ENCODE measurements at places on chromosomes 2 and 18.
A peak's percentile ranks its signal among the peaks of the same experiment; 100 is the strongest.

DNA sequence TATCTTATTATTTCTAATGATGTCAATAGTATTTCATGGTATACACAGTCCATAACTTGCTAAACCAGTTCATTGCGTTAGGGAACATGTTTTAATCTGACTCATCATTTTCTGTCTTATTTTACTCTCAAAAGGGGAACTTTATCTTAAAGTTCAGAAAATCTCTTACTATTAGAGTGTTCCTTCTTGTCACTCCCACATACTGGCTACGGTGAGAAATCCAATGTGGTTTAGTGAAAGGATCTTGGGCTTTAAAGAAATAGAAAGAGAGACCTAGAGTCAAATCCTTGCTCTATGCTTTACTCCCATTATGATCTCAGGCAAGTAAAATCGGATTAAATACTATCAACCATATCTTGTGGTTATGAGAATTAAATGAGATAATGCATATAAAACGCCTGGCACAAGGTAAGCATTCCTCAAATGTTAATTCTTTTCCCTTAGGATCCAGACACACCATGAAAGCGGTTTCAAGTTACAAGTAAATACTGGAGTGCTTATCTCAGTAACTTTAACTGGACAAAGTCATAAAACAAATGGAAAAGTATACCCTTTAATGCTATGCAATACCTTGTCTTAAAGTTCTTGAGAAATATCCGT lies 576.0 kb downstream of the ARHGAP15 start:
- DNase-seq: no peak

DNA sequence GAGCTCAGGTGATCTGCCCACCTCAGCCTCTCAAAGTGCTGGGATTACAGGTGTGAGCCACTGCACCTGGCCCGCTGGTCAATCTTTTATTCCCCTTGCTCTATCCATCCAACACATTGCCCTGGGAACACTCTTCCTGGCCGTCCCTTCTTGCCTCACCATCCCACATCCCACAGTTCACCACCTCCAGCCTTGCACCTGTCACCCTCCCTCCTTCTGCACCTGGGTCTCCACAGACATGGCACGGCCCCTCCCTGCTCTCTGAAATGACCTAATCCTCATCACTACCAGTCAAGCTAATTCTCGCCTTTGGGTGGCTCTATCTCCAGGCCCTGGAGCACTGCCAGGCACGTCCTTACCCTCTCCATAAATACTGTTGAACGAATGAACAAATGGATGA lies 116.9 kb upstream of the TEX51 start:
- DNase-seq: no peak

GRCh38 chr2:18740474-18740881 lies 151.1 kb upstream of the NT5C1B start:
- DNase-seq: no peak

DNA sequence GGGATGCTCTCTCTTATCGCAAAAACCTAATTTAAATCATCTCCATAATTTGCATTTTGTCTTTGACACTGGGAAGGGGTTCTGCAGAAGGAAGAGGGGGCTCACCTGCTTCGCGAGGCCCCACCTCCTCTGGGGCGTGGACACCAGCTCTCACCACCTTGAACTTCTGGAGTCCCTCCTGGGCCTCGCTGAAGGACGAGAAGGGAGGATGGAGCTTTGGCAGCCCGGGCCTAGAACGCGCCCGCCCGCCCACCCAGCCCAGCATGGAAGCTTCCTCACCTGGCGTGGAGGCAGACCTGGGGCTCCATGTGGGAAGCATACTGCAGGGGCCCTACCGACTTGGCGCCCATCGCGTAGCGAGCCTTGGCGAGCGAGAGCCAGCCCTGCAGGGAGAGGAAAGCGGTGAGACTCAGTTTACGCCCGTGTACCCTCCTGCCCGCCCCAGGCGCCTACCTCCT lies 1.1 kb upstream of the IMP4 start:
- DNase-seq: no peak

GRCh38 chr2:54897420-54898310 lies 152.6 kb downstream of the RTN4 start:
- DNase-seq: peak; percentile 7

DNA sequence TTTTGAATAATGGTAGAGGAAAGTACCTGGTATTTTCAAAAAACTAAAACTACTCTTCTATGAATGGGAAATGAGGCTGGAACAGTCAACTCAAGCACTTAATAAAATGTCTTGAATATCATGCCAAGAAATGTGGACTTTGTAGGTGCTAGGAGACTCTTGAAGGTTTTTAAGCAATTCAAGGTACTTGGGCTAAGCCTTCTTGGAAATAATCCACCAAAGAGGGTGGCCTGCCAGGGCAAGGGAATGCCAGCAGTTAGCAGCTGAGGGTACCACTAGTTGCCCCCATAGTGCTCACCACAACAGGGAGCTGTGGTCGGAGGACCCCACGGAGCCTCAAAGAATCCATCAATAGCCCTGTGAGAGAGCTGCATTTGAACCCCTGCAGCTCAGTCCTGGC lies 14.6 kb upstream of the ACYP2 start:
- no peak for DNase-seq

GRCh38 chr2:101047075-101047766 lies 45.1 kb downstream of the RPL31 start:
- DNase-seq: no peak

GRCh38 chr2:101223814-101224231 lies 28.9 kb upstream of the CNOT11 start:
- DNase-seq: peak; percentile 43

GRCh38 chr2:86628091-86628522 lies 4.4 kb upstream of the RNF103 start:
- DNase-seq: no peak

DNA sequence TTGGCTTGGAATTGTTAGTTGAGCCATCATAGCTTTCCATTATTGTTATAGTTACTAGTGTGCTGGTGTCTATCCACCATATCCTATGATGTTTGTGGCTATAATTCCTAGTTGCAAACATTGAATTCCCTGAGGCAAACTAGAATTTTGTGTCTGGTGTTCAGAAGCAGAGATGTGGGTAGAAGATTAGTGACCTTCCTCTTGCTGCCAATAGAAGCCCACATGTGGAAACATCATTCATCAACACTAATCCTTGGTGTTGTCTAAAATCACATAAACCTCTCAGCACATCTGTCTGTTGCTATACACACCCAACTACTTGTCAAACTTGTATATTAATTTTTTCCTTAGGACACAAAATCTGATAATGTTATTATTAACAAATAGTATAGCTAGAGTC lies 374.1 kb downstream of the TGIF1 start:
- no peak for DNase-seq

- no peak for DNase-seq
Observed at GRCh38 chr2:38922902-38923301, 33.2 kb downstream of the ARHGEF33 start.

DNA sequence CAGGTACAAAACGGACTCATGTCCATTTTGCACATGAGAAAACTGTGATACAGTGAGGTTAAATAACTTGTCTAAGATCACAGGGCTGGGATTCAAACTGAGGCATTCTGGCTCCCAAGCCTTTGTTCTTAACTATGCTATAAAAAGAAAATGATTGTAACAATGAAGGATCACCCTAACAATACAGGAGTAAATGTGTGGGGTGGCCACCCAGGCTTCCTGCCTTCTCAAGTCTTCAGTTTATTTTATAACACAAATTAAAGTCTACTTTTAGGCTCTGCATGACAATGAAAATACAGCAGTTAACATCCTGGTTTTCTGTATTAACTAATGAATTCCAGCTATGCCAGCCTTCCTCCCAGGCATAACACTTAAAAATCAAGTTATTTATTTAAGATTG lies 7.6 kb downstream of the WDFY1 start:
- DNase-seq: no peak

DNA sequence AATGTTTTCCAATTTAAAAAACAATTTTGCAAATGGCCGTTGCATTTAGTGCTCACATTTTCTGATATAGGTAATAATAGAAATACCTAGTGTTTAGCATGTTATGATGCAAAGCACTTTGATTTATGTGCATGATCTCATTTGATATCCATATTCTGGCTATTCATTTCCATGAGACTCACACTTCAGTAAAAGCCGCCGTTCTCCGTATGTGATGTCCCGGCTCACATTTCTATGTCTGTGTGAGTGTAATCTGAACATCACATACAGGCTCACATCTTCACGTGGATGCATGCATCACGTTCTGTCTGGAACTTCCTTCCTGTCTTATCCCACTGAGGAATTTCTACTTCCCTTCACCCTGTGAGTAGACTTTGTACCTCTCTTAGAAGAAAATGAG lies 45.8 kb downstream of the DCDC2C start:
- no peak for DNase-seq

- no peak for DNase-seq
Observed at GRCh38 chr18:48590678-48591077, 51.8 kb downstream of the CTIF start.

- DNase-seq: no peak
Observed at GRCh38 chr2:47422560-47422959, 19.6 kb downstream of the MSH2 start.

- no peak for DNase-seq
Observed at GRCh38 chr2:63015389-63015788, 35.2 kb upstream of the OTX1 start.

DNA sequence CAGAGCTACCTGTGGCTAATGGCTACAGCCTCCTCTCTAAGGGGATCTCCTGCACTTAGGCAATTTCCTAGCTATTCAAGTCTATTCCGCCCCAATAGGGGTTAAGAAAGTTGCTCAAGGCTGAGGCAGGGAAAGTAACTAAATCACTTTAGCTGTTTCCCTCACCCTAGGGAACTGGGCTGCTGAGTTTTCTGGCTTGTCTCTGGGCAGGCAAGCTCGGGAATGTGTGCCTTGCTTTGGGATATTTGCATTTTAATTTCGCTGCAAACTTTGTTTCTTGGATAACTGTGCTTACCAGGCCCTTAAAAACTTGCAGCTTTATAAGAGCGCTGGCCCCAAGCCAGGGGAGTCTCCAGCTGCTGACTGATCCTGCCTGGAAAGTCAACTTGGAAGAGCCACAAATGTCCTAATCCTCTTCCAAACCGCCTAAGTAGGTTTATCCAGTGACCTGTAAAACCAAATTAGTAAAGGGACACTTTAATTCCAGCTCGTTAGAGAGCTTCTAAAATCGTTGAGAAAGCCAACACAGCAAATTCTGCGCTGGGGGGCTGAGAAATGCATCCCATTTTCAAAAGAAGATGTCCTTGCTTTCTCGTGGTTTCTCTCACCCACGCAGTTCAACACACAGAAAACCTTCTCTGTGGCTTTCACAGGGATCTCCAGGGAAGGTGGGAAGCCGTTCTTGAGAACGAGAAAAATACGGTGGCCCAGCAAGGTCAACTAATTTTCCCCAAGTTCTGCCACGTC lies 59.5 kb upstream of the SP3 start:
- DNase-seq: no peak

DNA sequence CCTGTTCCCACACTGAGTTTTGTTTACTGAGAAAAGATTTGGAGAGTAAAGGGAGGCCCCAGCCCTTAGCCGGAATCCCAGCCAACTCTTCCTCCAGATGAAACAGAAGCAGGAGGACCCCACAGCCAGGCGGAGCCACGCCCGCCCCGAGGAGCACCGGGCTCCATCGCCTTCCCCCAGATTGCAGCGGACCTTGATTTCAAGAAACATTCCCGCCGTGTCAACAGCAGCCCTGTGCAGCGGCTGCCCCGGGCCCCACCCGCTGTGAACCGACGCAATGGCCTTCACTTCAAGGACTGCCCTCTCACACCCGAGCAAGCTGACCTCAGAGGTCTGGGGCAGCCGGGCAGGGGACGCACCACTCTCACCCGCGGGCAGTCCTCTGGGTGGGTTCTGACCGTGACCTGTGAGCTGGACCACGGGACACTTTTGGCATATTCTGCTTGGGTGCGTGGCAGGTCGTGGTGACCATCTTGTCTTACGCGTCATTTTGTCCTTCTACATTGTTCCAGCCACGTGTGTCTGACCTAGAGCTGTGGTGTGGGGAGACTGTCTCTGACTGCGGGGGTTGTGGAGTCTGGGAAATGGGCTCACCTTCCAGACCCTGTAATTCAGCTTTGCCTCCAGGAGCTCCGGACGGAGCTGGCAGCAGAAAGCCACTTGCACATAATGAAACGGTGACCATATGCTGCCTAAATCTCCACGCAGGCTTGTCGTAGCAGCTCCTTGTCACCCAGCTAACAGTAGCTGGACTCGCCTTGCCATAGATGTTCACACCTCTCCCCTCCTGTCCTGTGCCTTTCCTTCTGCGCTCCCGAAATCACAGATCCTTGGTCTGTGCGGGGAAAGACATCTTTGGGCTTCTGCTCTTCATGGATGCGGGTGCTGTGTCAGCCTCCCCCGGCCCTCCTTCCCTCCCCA lies 32.0 kb upstream of the INHBB start:
- DNase-seq: no peak

- no peak for DNase-seq
Observed at GRCh38 chr2:68558576-68558975, 84.8 kb upstream of the PROKR1 start.

DNA sequence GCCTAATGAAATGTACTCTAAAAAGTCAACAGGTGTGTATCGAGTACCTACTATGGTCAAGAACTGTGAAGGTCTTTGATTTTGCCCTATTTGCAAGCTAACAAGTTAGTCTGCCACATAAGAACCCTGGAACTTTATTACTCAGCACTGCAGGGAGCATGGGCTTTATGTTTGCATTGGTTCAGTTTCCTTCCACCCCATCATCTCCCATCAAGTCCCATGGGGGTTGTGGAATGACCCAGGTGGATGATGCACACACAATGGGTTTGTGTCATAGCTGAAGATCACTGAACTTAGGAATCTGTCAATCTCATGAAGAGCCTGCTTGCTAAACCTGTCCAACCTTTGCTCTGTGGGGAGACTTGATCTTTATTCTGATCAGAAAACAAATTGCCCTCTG lies 265.5 kb downstream of the RPRM start:
- no peak for DNase-seq

- peak; percentile 20 for DNase-seq
Observed at GRCh38 chr2:73292906-73293533, 328 bp downstream of the EGR4 start.

DNA sequence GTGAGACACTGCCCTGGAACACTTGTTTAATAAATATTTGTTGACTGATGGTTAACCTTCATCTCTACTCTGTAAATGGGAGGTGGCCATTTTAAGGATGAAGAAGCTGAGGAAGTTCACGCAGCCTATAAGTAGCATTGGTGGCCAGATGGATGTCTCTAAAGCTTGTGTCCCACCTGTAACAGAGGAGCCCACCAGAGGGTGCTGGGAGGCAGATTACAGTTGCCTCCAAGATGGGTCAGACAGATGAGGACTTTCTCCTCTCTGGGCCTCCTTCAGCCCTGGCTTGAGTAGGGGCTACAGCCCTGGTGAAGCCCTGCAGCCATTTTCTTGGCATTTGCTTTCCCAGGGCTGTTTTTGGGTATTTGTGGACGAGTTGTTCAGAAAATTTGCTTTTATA lies 45.0 kb upstream of the MCFD2 start:
- DNase-seq: no peak

GRCh38 chr18:77376043-77376732 lies 126.5 kb downstream of the GALR1 start:
- DNase-seq: no peak

GRCh38 chr2:172461591-172462372 lies 34.4 kb downstream of the ITGA6 start:
- DNase-seq: peak; percentile 82

- DNase-seq: no peak
Observed at GRCh38 chr2:31033032-31033431, 105.2 kb downstream of the GALNT14 start.

- no peak for DNase-seq
Observed at GRCh38 chr18:8701546-8702118, 3.7 kb upstream of the MTCL1 start.

- DNase-seq: no peak
Observed at GRCh38 chr2:188898261-188898660, 75.9 kb upstream of the COL3A1 start.
